Activated CD8-positive, alpha-beta memory T cell treated with anti-CD3 and anti-CD28 coated beads, Interleukin-2, amount 50 U/mL, for 4 hours (primary cell): ENCODE measurements at places on chromosomes 7 and 10.
A peak's percentile ranks its signal among the peaks of the same experiment; 100 is the strongest.

DNA sequence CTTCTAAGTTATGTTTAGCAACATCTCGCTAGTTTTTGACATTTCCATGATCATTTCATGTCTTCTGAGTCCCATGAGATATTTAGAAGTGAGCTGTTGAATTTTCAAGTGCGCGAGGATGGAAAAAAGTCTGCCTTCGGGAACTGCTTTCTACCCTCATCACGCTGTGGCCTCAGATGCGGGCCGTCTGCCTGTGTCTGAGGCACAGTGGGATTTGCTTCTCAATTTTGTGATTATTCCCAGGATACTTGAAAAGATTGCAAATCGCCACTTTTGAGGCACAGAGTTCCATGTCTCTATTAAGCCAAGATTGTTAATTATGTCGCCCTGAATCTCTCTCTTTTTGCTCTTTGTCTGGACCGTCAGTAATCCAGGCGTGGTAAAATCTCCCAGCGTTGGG, 30.8 kb upstream of the NKX6-2 start:
- DNase-seq, result no peak

- peak; percentile 16 for DNase-seq
Measured at GRCh38 chr7:155002411-155003091, 373 bp downstream of the PAXIP1 start.

- no peak for DNase-seq
Measured at GRCh38 chr10:59000162-59000825, 176.1 kb upstream of the PHYHIPL start.

GRCh38 chr10:49119746-49120145, 4.4 kb upstream of the VSTM4 start:
- no peak for DNase-seq

DNA sequence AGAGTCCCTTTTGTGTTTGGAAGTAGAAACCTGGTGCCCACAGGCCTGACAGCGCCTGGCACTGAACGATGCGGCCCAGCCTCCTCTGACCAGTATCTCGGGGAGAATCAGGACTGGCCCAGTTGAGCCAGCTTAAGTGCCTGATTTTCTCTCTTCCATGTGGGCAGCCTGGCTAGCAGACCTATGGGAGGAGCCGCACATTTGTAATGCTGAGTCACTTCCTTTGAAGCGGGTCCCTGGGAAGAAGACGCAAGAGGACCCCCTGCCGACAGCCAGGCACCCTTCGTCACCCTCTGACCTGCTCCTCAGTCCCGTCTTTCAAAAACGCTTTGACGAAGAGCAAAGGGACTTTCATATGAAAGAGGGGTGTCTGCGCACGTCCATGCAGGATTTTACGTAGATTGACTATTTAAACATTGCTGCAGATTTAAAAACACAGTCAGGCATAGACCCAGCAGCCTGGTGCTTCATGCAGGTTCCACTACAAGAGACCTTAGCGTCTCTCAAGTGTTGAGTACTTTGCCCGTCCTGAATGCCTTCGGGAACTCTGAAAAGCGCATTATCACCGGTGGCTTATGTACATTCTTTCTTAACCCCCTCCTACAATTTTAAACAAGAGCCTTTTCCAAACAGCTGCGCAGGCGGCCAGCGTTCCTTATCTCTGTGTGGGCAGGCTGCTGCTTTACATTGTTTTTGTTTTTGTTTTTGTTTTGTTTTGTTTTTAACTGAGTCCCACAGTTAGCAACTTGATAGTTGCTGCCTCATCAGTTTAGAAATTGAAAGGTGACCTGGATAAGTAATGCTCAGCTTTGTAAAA, 36.5 kb upstream of the AP5Z1 start:
- DNase-seq, result peak; percentile 36

DNA sequence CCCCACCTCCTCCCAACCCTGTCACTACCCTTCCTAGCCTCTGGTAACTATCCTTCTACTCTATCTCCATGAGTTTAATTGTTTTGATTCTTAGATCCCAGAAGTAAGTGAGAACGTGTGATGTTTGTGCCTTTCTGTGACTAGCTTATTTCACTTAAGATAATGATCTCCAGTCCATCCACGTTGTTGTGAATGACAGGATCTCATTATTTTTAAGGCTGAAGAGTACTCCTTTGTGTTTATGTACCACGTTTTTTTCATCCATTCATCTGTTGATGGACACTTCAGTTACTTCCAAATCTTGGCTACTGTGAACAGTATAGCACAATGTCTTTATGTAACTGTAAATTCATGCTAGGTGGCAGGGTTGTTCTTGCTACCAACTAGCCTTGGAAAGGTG, 461.6 kb downstream of the PLXDC2 start:
- DNase-seq, result no peak
